ENCODE measurements at places on chromosomes 6 and 20.
A peak's percentile ranks its signal among the peaks of the same experiment; 100 is the strongest.

DNA sequence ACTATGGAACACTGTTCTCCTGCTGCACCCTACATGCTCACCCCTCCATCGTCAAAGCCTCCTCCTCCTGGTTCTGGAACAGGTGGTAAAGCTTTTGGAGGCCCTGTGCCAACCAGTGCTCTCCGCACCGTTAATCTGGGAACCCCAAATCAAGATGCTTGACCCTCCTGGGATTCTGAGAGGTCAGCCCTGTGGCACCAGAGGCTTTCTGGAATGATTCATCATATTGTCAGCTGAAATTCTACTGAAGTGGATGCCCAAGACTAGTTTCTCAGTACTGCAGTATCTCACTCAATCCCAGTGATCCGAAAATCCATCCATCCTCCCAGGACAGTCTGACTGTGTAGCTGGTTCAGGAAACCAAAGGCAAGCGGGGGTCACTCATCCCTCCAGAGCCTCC, 92.7 kb downstream of the TRERF1 start:
- no peak for DNase-seq

DNA sequence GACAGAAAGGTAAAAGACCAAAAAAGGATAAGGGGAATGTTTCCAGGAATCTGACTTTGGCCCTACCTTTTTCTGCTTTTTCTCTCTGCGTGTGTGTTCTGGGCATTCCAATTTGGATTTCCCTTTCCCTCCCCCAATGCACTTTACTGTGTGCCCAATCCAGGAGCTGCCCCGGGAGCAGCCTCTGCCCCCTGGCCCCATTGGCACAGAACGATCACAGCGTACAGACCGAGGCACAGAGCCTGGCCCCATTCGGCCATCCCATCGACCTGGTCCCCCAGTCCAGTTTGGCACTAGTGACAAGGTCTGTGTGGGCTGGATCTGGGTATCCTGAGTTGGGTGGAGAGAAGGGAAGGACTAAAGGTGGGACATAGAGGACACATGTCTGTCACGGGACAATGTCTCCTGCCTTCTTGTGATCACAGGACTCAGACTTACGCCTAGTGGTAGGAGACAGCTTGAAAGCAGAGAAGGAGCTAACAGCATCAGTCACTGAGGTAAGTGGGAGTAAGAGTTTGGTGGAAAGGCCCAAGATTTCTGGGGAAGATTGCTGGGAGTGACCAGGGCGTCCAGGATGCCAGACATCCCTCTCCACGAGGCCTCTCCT, 14.6 kb downstream of the PRRC2A start:
- DNase-seq: no peak

DNA sequence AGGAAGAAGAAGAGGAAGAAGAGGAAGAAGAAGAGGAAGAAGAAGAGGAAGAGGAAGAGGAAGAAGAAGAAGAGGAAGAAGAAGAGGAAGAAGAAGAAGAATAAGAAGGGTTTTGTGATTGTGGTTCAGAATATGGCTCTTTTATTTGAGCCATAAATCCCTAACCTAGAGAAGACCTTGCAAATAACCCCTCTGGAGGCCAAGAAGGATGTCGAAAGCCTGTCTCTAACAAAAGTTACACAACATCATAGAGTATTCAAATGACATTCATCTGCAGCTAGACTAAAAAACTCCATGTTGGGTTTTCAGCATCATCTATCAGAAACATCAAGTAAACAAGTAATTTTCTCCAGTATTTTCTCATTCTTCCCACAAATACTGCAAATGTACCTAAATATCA, 100.9 kb downstream of the RNASET2 start:
- no peak for DNase-seq

- no peak for DNase-seq
These were observed 8.4 kb downstream of the FAM120B start for GRCh38 chr6:170314983-170315382.

- no peak for DNase-seq
These were observed 9.0 kb upstream of the STK38 start for GRCh38 chr6:36556281-36556680.

GRCh38 chr6:81863123-81863522, 110.6 kb upstream of the TENT5A start:
- no peak for DNase-seq

DNA sequence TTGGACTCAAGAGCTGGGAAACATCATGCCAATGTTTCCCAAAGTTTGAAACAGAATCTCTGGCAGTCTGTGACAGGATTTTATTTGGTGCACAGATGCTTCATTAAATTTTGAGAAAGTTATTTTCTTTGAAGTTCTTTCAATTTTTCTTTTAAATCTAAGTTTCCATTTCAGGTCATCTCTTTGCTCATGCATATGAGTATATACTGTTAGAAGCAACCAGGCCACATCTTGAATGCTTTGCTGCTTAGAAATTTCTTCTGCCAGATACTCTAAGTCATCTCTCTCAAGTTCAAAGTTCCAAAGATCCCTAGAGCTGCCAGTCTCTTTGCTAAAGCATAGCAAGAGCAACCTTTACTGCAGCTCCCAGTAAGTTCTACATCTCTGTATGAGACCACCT, 59.1 kb upstream of the CCDC28A start:
- no peak for DNase-seq

DNA sequence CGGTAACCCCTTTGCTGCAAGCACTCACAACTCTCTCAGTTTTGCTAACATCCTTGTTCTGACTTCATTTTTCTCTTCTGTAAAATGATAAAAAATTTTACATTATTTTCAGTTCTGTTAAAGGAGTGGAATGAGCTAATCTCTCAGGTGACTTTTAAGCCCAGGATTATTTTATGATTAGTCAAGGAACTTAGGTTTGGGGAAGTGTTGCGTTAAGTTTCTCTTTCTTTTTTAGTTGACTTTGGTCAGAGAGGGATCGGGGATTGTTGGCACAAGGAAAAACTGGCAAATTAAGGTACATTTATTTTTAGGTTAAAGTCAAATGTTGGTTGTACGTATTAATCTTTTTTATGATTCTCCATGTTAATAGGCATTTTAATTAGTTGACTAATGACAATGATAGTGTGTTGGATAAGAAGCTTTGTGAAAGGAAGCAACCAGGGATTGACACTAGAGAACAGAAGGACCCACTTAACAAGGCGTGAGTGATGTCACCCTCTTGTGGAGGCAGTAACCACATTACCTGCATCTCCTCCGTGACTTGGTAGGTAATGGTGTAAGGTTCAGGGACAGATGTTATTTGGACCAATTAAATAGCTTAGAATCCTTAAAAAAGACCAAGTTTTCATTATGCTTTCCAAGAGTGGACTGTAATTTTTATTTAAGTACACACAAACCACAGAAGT, 31.6 kb downstream of the CD83 start:
- DNase-seq: peak; percentile 31

- DNase-seq: no peak
These were observed 6.2 kb downstream of the TMEM74B start for GRCh38 chr20:1178623-1179022.

DNA sequence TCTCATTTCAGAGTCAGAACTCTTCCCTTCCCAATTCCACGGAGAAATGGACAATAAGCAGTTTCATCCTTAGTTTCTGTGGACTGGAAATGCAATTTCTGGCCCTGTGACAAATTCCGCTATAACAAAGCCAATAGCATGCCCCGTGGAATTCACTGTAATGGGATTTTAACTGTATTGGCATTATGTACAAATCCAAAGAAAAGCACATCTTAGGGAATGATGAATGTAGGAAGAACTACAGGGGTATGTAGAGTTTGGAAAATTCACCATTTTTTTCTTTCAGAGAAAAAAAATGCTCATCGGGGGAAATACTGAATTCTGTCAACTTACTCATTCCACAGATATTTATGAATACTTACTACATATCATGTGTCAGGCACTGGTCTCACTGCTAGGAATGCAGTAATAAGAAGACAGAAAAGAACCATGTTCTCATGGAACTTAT, 43.5 kb downstream of the KIF6 start:
- no peak for DNase-seq

DNA sequence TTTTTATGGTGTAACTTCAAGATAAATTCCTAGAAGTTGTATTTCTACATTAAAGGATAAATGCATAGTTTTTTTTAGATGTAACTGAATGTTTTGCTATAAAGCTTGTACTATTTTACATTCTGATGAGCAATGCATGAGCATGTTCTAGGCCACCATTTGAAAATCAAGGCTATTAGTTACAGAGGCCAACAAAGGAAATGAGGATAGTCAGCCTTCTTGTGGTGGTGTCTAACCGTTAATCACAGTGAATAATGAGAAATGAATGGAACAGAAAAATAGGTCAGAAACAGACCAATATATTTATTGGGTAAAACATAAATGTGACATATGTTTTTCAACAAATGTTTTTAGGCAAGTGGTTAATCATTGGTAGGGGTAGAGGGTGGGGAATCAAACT, 37.6 kb upstream of the L3MBTL3 start:
- no peak for DNase-seq

- no peak for DNase-seq
These were observed 55.0 kb downstream of the PDE7B start for GRCh38 chr6:135906542-135906941.

- no peak for DNase-seq
These were observed 58.2 kb downstream of the DCBLD1 start for GRCh38 chr6:117540670-117541069.

GRCh38 chr6:50270415-50270814, 220.7 kb upstream of the DEFB112 start:
- no peak for DNase-seq

GRCh38 chr20:57294550-57294949, 28.1 kb upstream of the BMP7 start:
- no peak for DNase-seq

DNA sequence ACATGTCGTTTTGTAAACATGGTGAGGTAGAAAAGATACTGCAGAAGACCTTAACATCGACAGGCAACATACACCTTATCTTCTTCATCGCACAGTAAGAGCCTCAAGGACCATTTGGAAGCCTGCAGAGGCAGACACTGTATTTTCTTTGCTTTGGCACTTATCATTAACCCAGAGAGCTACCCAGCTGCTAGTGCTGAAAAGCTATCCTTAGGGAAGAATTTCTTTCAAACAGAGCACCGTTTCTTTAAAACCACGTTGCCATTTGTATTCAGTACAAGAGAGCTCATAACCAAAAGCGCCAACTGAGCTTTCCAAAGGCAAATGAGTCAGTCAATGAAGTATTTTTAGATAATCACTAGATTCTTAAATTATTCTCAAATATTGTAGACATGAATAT, 306.6 kb downstream of the EPM2A start:
- no peak for DNase-seq

DNA sequence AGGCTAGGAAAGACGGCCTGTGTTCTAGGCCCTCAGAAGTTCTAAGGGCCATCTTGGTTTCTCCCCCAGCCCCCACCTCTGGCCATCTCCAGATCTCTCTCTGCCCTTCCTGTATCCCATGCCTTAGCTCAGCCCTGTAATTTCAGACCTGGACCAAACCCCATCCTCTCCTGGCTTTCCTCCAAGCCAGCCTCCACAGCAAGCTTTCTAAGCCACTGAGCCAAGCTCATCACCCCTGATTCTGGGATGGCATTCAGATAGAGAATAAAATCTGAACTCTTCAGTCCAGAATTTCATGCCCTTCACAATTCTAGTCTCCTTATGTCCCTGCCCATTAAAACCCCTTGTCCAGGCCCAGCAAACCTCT, 18.9 kb upstream of the CCM2L start:
- DNase-seq: no peak

GRCh38 chr6:44064089-44064947, 62.9 kb downstream of the MRPL14 start:
- DNase-seq: peak; percentile 62

GRCh38 chr6:37625591-37626374, 71.9 kb downstream of the MDGA1 start:
- no peak for DNase-seq

DNA sequence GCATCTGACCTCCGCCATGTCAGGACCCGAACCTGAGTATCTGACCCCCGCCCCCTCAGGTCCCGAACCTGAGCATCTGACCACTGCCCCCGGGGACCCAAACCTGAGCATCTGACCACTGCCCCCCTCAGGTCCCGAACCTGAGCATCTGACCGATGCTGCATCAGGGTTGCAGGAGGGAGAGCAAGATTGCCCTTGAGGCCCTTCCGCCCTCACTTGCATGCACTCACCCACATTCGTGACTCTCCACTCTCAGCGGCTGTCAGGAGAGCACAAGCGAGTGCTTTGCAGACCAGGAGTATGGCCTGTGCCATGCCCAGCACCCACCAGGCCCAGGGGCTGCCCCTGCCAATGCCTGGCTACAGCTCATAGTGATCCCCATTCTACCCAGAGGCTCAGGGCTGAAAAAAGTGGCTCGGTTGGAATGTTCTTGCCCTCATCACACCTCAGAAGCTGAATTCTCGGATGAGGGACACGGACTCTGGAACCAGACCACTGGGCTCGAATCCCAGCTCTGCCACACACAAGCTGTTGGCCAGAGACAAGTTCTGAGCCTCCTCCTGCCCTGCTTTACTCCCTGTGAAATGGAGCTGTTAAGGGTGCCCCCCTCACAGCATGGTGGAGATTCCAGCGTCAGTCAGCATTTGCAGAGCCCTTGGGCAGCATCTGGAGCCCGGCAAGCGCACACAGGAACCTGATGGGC, 82.1 kb downstream of the DLL1 start:
- no peak for DNase-seq

DNA sequence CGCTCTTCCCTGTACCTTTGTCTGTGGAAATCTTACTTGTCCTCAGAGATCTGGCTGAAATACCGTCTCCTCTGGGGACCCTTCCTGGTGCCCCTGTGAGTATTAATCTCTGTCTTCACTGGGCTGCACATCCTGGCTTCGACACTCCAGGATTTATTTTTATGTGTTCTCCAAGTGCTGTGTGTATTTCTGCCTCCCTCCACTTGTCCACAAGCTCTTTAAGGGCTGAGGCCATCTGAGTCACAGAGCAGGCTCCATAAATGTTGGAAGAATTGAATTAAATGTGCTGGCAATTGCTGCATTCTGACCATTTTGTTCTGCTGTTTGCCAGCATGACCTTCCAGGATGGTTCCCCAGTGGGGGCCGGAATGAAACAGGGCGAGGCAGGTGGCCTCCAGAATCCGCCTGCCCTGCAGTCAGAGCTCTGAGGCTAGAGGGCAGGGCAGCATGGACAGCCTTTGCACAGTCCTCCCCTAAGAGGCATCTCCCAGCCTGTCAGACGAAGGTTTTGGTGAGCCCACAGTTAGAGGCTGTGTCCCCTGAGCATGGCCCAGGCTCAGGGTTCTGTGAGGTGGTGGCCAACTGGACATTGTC, 105.8 kb downstream of the DLGAP4 start:
- no peak for DNase-seq

DNA sequence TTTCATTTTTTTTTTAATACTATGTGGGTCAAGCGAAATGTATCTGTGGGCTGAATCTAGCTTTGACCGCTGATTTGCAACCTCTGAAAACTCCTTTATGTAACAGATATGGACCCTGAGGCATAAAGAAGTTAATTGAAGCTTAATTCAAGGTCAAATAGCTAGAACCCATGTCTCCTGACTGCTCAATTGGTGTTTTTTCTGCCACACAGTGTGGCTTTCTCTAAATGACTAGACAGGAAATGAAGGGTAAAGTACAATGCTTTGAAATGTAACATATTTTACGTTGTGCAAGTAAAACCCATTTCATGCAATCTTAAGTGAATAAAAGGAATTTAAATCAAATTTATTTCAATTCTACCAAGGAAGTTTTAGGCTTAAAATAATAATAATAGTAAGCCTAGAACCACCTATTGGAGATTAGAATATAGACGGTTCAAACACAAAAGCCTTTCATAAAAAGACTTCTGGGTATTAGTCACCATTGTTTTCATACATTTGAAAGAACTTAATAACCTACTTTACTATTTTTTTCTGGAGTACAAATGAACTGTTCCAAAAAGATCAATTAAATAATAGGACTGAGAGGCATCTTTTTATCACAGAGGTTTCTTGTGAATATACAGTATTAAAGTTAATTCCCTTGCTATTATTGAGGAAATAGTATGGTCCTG, 279.8 kb downstream of the EPHA7 start:
- DNase-seq: no peak

GRCh38 chr6:36386495-36387439, 702 bp downstream of the ETV7 start:
- peak; percentile 49 for DNase-seq

All from GM10248 (cell line).